ENCODE measurements at places on chromosomes 5 and 9.

DNA sequence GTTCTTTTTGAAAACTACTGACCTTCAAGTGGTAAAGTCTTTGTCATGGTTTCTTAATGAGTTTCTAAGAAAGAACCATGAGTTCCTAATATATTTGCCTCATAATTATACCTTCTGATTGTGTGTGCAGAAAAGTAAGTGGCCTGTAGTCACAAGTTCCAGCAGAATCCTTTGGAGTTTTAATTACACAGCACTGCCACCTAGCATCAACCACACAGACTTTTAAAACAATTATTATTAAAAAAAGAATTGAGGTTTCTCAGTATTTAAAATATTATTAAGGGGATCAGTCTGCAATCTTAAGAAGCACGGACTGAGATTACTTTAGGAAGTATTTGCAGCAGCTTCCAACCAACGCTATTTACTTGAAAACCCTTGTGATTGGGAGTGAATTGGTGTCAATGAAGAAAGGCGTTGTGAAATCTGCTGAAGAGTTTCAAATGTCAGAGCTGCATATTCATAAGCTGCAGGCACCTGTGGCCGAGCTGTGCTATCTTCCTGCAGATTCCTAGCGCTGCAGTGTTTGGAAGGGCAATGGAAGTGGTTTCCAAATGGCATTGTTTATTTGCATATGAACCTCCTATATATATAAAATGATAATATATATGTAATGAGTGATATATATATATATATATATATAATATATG lies 1074.2 kb upstream of the WWC1 start:
- no peak for DNase-seq

DNA sequence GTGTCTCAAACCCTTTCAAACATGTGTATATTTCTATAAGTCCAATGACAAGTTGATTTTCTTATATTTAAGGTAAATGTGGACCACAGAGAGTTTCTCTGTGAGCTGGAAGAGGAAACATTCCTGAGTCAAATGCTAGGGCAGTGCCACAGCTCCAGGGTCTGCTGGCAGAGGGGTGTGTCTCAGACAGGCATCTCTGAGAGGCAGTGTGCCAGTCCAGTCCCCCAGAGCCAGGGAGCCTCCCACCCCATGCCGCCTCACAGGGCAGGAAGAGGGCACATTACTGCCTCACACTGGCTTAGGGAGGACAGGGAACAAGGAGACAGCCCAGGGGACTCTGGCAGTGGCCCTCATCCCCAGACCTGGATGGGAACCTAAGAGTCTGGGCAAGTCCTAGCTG lies 120.2 kb downstream of the TENT4A start:
- DNase-seq: no peak

DNA sequence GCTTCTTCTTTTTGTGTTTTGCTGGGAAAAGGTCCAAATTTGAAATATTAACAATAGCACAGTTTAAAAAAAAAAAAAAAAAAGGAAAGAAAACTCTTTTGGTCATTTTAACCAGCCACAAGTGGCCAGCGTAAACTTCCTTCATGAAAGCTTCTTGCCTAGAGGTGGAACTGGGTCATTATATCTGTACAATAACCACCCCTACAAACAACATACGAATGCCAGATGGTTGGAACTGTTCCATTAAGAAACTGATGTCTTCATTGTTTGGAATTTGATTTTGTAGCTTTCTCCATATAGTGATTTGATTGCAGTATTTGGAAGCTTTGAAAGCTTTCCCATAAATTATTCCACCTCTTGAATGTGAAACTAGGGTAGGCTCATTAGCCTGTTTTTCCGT lies 18.3 kb upstream of the LPAR1 start:
- no peak for DNase-seq

DNA sequence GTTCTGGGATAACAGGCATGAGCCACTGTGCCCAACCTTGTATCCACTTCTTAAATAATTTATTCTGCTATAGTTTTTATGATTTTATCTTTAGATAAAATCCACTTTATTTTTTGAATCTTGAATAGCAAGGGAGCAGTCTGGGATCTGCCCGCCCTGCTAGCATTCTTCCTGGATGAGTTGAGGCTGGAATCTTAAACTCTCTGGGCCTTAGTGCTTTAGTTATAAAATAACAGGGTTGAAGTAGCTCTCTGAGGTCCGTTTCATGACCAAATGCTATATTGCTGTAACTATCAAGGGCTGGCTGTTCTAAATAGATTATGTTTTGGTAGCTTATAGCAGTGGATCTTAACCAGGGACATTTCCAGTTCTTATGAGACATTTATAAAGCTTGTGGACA lies 20.8 kb downstream of the ACER2 start:
- DNase-seq: no peak

DNA sequence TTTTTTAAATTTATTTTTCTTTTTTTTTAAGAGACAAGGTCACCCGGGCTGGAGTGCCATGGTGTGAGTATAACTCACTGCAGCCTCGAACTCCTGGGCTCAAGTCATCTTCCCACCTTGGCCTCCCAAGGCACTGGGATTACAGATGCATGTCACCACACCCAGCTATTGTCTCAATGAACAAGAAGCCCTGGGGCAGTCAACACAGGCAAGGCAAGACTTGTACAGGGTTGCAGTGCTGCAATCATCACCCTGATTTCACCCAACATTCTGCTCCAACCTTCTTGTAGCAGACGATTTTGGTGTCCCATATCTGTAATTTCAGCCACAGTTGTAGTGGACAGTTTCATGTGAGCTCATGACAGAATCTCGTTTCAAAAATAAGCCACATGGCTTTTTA lies 205.8 kb upstream of the KIF2A start:
- no peak for DNase-seq

DNA sequence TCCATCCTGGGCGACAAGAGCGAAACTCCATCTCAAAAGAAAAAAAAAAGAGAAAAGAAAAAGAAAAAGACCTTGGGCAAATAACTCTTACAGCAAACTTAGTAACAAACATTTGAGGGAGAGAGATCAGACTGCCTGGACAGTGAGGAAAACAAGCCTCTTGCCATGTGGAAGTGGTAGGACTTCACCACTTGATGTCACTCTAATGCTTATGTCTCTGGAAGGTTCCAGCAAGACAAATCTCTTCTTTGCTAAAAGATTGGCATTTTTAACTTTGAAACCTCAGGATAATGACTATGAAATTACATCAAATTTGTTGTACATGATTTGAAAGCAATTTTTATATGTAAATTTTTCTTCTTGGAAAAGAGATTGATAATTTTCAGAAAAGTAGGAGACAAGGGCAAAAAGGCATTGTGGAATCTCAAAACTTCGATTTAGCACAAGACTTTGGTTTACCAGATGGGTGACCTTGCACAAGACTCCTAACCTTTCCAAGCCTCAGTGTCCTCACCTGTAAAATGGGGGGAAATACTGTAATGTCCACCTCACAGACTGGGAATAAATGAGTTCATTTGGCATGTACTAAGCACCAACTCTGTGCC lies 5.4 kb downstream of the ACTL7B start:
- no peak for DNase-seq

DNA sequence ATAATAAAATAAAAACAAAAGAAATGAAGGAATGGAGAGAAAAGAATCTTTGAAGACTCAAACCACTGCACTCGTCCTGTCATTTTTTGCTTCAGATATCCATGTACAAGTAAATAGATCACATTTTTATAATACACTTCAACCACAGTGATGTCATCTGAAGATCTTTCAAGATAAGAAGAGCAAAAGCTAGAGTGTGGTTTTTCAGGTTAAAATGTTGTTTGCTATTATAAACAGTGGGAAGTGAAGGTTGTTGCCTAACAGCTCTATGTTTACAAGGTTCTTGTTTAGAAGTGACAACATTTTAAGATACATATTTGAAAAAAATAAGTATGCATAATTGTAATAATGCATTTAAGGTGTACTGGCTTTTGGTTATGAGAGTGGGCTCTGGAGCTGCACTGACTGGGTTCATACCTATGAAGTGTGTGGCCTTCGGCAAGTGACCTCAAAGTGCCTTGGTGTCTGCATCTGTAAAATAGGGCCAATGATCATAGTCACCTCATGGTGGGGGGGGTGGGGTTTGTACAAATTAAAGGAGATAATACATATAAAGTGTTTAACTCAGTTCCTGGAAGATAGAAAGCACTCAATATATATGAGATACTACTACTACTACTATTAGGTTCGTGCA lies 45.5 kb upstream of the IL7R start:
- no peak for DNase-seq

DNA sequence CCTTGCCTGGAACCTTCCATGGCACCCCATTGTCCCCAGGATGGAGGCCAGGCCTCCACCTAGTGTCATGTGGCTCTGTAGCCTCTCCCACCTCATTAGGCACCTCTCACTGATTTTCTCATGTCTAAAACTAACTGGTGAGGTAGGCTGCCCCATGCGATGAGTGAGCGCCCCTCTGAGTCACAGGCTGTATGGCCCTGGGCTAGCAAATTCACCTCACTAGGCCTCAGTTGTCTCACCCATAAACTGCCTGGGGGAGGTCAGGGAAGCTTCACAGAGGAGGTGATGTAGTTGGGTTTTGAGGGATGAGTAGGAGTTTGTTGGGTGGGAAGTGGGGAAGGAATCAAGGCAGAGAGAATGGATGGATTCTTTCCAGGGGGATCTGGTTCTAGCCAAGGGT lies 8.8 kb downstream of the RXRA start:
- DNase-seq: no peak

DNA sequence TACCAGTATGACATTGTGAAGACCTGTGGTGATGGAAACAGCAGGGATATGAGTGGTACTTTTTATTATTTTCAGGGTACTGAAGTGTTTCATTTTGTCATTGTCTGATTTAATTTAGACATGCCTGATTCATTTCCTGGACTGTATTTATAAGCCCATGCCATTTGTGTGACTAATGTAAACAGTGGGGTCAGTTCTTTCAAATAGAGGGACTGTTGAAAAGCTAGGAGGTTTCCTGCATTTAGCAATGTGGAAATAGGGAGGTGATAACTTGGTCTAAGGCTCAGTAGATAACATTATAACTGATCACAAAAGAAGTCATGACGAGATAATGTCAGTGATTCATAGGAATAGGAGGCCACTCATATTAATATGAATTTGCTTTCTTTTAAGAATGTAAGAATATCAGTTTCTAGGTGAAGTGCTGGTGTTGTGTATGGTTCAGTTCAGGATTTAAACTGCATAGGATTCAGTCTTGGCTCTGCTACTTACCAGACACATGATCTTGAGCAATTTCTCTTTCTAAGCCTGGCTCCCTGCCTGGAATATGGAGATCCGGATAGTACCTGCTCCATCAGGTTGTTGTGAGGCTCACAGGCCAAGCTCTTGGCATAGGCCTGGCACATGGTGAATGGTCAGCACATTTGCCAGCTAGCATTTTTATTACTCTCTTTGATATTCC lies 7.5 kb downstream of the RASGRF2 start:
- no peak for DNase-seq

GRCh38 chr9:1938135-1938534 lies 77.0 kb upstream of the SMARCA2 start:
- DNase-seq: no peak

GRCh38 chr5:92455011-92455410 lies 1071.9 kb upstream of the ARRDC3 start:
- DNase-seq: no peak

GRCh38 chr5:34005681-34006080 lies 2.2 kb downstream of the AMACR start:
- no peak for DNase-seq

DNA sequence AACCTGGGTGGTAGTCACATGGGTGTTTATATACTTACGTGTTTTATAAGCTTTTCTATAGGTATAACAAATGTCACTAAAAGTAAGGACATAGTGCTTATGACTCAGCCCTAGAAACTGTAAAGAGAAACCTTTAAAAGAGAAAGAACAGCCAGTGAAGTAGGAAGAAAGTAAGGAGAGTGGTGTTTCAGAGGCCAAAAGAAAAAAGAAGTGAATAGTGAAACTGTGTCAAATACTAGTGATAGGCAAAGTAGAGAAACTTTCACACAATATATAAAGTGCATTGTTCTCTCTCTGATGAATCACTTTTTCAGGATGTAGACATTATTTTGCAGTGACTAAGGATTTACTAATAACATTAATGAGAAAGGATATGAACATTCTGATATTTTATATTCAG lies 74.2 kb upstream of the SUSD1 start:
- DNase-seq: no peak

DNA sequence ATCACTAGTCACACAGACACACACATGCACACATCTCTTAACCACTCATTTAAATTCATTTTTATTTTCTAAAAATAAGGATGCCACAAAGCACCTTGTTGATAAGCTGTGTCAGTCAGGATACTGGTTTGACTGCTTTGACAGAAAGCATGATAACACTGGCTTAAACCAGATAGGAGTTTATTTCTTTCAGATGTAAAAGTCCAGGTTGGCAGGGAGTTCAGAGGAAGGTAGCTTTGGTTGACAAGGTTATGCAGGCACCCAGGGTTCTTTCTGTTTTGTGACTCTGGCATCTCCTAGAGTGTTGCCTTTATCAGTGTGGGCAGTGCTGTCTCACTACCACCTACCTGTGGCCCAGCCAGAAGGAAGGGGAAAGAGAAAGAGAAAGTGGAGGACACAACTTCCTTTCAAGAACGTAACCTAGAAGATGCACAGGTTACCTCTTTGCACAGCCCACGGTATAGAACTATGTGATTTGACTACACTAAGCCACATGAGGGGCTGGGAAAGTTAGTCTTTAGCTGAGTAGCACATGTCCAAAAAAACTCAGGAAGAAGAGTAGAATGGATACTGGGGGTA lies 334.7 kb downstream of the OSTF1 start:
- DNase-seq: no peak

DNA sequence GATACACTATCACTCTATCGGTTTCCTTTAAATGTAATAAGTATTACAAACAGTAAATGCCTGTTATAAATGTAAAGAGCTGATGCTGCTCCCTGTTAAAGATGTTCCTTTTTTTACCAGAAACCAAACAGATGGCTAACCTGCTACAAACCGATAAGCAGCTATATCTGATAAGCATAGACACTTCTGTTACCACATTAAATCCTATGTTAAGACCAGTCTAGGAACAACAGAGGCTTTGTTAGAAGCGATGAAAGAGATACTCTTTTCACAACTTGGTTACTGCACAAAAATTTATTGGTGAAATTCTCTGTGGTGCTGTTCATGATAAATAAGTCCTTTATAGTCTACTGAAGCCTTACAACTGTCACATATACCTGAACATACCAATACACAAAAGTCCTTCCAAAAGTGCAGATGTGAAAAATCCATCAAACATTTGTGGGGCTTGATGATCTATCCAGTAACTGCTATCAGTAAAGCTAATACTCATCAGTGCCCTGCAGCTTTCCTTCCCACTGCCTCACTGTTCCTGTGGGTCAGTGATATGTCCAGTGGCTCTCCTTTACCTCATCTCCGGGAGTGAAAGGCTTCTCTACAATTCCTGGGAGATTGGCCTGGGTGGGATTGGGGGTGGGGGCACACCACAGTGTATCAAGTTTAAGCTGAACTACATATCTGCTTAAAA lies 25.8 kb upstream of the PRXL2C start:
- DNase-seq: no peak

DNA sequence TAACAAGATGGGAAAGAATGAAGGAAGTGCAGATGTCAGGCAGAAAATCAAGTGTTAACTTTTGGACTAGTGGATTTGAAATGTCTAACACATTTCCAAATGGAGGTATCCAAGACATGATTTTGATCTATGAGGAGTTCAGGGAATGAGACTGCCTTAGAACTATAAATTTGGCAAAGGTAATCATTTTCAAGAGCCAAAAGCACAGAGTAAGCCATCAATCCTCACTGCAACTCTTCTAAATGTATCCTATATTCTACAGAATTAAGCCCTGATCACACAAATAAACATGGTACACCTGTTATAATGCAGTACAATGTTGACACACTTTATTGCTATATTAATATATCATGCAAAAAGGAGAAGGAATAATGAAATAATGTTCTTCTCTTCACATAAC lies 55.6 kb downstream of the SETX start:
- DNase-seq: no peak
